ENCODE measurements at places on chromosomes 16 and 17.

- no peak for DNase-seq
These were observed 11.9 kb downstream of the PIPOX start for GRCh38 chr17:29054835-29055234.

DNA sequence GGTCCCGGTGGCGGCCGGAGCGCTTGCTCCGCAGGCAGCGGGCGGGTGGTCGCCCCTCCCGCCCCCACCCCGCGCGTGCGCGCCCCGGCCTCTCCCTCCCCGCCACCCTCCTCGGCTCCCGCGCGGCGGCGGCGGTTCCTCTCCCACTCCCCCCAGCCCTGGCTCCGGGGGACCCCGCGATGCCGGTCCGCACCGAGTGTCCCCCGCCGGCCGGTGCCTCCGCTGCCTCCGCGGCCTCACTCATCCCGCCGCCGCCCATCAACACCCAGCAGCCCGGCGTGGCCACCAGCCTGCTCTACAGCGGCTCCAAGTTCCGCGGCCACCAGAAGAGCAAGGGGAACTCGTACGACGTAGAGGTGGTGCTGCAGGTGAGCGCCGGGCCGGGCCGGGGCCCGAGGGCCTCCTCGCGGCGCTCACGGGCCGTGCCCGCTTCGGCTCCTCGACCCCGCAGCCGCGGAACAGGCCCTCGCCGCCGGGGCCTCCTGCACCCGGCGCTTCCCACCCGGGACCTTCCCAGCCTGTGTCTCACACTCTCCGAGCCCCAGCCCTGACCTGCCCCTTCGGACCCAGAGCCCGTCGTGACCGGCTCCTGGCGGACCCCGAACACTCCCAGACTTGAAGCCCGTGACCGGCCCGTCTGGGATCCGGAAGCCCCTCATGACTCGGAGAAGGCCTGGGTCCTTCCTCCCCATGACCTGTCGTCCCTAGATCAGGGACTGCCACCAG, 490 bp downstream of the GID4 start:
- no peak for DNase-seq

- DNase-seq = no peak
These were observed 436.1 kb upstream of the GOT2 start for GRCh38 chr16:59170099-59170712.

- DNase-seq = no peak
These were observed 12.5 kb upstream of the GP1BA start for GRCh38 chr17:4919511-4920047.

GRCh38 chr16:30982548-30983288, 2.3 kb upstream of the HSD3B7 start:
- no peak for DNase-seq

- peak; percentile 80 for DNase-seq
These were observed 27.8 kb downstream of the TK2 start for GRCh38 chr16:66521951-66522771.

GRCh38 chr16:82671741-82672140, 45.0 kb downstream of the CDH13 start:
- peak; percentile 22 for DNase-seq

- DNase-seq = no peak
These were observed 4.8 kb downstream of the PPP1R9B start for GRCh38 chr17:50145532-50146229.

GRCh38 chr16:30519120-30520049, 7.0 kb downstream of the ZNF768 start:
- no peak for DNase-seq

DNA sequence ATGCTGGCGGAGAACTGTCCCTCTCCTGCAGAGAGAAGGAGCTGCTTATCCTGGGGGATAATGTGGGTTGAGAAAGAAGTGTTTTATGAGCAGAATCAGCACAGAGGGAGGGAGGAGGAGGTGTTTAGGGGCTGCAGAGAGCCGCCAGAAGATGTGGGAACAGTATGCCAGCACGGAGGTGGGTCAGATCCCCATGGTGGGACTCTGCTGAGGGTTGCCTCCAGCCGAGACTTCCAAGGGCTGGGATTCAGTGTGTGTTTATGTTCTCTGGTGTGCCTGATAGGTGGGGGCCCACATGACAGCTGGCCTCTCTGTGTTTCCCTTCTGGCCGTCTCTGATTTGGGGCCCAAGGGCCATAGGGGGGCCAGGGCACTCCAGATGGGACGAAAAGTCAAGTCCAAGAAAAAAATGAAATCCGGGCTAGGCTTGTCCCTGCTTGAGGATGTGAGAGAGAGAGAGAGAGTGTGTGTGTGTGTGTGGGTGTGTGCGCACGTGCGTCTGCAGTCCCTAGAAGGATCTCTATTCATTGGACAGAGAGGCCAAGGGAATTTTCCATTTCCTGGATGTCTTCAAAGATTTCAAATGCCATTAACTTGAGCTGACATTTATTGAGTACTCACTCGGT, 21.6 kb downstream of the PRKCB start:
- no peak for DNase-seq

DNA sequence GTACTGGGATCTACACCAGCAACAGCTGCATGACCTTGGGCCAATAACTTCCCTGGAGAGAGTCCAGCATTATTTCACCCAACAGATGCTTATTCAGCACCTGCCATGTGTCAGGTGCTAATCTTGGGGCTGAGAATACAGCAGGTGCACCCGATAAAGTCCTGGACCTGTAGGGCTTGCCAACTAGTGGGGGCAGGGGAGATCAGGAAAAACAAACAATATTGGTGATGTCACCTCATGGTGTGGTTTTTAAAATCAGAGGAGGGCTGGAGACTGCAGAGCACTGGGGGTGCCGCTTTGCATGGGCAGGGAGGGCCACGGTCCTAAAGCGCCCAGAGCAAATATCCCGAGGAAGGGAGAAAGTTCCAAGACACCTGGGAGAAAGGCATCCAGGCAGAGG, 218.8 kb downstream of the C16orf95 start:
- DNase-seq = no peak

GRCh38 chr16:84754353-84754856, 54.6 kb downstream of the USP10 start:
- DNase-seq = peak; percentile 12

DNA sequence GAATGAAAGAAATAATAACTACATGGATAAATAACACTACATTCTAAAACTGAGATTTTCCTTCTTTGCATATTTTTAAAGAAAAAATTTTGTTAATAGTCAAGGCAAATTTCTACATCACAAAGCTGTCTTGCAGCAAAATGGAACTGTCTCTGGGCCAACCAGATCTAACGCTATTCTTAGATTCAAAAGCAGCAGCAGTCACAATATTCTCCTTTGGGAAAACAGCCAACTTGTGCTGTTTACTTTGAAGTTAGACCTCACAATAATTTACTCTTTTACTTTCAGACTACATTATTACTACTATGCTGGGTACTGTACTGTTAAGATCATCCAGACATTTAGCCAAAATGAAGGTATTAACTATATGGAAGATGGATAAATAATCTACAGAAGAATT, 189.1 kb downstream of the CEP112 start:
- DNase-seq = no peak

GRCh38 chr17:57697891-57698711, 47.0 kb downstream of the CCDC182 start:
- DNase-seq = no peak

DNA sequence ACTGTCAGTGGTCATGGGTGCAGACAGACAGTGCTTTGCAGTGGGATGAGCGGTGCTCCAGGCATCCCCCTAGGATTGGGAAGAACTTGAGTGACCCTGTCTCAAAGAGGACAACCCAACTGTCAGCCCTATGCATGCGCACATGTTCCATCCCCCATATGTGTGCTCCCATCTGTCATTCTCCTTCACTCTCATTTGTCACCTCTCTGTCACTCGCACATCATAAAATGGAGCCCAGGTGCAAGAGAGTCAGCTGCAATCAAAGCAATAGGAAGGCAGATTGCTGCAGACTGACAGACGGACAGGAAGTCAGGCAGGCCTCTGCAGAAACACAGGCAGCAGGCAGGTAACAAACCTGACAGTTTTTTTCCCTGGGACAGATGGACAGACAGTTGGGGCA, 101.8 kb upstream of the CCL1 start:
- DNase-seq = no peak

GRCh38 chr17:45783593-45784292, 377 bp upstream of the CRHR1 start:
- no peak for DNase-seq

DNA sequence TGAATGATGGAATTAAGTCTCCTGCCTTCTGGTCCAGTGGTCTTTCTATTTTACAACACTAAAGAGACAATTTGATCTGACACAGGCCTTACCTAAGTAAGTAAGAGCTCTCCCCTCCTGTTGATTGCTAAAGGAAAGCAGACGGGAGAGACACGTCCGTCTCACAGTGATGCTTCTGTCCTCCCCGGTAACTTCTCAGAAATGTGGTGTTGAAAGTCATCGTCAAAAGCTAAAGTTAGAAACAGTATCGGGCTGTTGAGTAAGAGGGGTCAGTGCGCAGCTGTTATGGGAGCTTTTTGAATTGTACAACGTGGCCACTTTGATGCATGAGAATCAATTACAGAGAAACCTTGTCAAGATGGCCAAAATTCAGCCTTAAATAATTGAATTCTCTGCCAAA, 1.9 kb upstream of the RBFOX1 start:
- DNase-seq = no peak

DNA sequence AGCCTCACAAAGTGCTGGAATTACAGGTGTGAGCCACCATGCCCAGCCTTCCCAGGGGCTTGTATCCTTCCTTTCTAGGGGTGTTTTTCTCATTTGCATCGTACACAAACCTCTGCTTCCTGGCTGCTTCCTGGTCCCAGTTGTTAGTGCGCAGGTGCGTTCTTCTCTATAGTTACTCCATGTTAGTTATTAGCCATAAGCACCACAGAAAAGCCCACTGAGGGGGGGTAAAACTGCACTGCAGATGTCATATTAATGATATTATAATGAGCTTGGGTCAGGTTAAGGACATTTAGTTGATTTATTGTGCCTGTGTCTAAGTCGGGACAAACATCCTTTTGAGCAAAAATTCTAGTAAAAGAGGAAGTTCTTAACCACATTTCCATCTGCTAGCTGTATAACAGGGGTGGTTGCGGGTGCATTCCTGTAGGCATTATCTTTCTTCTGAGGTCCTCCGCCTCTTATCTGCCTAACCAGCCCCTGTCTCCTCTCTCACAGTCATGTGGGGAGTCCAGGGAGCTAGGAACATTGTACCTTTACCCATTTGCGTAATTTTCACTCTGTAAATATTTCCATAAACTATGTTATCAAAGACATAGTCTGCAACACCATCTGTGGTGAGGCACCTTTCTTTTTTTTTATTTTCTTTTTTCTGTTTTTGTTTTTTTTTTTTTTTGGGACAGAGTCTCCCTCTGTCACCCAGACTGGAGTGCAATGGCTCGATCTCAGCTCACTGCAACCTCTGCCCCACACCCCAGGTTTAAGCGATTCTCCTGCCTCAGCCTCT, 23.6 kb upstream of the ATF7IP2 start:
- no peak for DNase-seq

DNA sequence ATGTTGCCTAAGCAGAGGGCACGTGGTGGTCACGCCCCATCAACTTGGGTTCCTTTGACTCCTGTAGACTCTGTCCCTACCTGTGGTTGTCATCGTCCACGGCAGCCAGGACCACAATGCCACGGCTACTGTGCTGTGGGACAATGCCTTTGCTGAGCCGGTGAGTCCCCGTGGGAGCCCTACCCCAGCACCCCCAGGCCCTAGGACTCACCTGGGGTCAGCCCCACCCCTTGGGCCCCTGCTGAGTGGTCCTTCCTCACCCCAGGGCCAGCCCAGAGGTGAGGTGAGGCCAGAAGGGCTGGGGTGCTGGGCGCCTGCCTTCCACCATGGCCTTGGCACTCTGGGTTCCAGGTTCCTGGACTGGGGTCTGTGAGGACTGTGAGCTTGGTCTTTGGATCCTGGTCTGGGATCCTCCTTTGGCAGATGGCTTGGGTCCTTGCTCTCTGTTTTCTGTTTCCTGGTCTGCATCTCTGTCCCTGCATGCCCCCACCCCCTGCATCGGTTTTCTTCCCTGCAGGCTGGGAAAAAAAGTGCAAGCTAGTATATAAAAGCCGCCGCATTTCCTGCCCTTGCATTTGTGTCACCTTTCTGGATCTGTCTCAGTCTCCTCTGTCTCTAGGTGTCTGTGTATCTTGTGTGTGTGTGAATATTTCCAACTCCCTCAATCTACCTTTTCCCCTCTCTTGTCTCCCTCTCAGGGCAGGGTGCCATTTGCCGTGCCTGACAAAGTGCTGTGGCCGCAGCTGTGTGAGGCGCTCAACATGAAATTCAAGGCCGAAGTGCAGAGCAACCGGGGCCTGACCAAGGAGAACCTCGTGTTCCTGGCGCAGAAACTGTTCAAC, 17.5 kb downstream of the STAT5A start:
- no peak for DNase-seq

DNA sequence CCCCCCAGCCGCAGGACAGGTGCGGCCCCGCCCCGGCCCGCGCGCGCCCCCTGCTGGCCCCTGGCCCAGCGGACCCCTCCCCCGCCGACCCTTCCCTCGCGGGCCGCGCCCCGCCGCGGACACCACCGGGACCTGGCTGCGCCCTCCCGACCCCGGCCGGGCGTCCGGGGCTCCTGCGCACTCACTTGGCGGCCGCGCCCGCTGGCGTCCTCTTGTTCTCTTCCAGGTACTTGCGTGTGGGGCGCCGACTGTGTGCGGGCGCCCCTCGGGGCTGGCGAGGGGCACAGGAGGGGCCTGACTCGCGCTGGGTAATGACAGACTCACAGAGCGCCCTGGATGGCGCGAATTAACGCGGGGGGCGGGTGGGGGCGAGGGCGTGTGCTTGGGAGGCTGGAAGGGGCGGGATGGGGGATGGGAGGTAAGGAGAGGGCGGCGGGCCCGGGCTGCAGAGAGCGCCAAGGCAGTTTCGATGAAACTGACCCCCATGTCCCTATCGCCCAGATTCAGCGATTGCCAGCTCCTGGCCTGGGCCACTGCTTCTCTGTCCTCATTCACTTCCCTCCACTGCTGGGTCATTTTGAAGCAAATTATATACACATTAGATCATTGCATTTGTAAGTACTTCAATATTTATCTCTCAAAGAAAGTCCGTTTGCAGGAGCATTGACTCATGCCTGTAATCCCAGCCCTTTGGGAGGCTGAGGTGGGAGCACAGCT, 445 bp upstream of the DBNDD1 start:
- DNase-seq = no peak

- DNase-seq = no peak
These were observed 7.0 kb downstream of the NOS2 start for GRCh38 chr17:27793168-27793905.

DNA sequence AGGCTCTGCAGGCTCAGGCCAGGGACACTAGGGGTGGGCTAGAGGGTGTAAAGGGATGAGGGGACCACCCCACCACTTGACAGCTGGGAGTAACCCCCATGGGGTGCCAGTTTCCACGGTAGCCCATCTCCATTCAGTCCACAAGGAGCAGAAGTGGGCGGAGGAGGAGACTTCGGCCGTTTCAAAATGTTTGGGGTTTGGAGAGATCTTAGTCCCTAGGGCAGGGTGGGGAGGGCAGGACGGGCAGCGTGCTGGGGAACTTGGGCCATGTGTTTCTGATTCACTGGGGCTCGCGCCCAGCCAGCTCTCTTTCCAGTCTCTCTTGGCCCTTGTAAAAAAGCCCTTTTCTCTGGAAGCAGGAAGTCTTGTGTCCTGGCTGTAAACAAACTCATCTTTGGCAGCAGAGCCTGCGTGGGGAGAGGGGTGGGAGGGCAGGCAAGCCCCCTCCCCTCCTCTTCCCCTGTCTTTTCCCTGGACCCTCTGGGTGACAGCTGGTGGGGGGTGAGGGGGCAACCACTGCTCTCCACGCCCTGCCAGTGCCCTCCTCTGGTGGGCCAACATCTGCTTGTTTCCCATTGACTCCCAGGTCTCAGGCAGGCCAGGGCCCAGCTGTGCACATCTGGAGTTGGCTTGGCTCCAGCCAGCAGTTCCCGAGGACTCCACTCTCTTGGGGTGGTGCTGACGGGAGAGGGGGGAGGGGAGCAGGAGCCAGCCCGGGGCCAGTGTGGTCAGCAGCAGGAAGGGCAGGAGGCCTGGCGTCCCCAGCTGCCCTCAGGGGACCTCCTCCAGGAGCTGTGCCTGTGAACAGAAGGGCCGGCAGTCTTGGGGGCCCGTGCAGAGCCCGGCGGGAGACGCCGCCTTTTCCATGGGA, 8.1 kb downstream of the CYGB start:
- DNase-seq = no peak
